ENCODE measurements at places on chromosomes 2 and 18.

- DNase-seq: no peak
These were observed 307.1 kb downstream of the NRXN1 start for GRCh38 chr2:50724837-50725236.

GRCh38 chr2:174450021-174450816 is 36.6 kb downstream of the GPR155 start:
- DNase-seq: no peak

- DNase-seq: no peak
These were observed 6.7 kb upstream of the ACAA2 start for GRCh38 chr18:49819823-49820671.

GRCh38 chr2:117693154-117693553 is 121.3 kb upstream of the DDX18 start:
- no peak for DNase-seq

DNA sequence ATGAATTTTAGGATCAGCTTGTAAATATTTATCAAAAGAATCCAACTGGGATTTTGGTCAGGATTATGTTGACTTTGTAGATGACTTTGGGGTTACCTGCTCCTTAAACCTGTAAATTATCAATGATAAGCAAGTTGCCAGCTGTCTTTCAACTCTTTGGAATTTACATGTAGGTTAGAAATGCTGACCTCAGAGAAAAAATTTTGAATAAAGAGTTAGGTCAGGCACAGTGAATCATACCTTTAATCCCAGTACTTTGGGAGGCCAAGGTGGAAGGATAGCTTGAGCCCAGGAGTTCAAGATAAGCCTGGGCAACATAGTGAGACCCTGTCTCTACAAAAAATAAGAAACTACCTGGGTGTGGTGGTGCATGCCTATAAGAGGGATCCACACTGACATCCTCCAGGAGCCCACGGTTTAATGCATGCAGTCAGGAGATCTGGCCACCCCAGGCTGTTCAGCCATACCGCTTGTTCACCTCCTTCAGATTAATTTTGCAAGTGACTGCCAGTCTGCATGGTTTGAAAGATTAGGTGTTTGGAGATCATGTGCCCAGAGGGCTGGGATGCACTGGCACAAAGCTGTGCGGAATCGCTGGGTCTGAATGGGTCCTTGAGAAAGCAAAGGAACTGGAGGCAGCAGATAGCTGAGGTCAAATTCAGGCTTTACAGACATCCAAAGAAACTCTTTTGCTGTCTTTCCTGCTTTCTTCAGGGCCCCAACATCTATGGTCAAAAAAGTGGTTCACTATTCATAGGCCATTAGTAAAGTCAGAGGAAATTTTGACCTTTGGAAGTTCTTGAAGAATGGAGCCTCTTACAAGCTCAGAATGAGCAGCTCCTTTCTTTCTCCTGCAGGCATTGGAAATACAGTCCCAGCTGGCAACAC is 83.4 kb upstream of the TXNDC2 start:
- DNase-seq: no peak

DNA sequence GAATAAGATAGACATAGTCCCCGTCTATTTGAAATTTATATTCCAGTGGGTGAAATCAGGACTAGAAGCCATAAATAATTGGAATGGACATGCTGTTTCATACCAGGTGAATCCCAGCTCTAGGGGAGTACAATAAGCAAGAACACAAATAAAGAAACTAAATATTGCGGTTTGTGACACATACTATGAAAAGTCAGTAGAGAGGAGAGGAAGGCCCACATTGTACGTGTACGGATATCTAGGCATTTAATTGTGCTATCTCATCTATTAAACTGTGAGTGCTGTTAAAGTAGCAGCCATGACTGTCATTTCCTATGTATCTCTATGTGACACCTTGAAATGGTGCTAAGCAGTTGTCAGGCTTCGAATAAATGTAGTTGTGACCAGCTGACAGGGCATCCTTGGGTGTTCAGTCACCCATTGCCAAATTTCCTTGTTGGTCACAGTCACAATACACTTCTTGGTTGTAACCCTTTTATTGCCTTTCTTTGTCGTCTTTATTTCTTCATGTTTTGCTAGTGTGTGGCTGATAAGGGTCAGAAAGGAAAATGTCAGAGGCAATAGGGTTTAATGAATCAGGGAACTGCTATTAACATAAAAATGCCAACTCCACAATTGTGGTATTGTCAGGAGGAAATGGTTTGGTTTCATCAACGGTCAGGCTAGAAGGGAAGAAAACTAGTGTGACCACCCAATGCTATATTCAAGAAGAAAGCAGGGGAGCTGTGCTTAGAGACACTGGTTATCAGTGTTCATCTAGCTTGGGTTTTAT is 31.5 kb downstream of the CPO start:
- no peak for DNase-seq

DNA sequence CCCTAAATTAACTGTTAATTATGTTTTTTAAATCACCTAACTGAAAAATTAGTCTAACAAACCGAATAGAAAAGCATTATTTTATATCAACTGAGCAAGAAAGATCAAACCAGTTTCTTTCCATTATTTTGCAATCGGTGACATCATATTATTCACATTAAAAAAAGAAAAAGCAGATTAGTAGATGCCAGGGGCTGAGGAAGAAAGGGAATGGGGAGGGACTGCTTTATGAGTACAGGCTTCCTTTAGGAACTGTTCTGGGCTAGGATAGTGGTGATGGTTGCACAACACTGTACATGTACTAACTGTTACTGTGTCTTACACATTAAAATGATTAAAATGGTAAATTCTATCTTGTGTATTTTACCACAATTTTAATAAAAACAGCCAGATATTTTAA is 59.3 kb downstream of the COBLL1 start:
- DNase-seq: no peak

GRCh38 chr2:166410828-166411472 is 35.2 kb upstream of the SCN9A start:
- no peak for DNase-seq

DNA sequence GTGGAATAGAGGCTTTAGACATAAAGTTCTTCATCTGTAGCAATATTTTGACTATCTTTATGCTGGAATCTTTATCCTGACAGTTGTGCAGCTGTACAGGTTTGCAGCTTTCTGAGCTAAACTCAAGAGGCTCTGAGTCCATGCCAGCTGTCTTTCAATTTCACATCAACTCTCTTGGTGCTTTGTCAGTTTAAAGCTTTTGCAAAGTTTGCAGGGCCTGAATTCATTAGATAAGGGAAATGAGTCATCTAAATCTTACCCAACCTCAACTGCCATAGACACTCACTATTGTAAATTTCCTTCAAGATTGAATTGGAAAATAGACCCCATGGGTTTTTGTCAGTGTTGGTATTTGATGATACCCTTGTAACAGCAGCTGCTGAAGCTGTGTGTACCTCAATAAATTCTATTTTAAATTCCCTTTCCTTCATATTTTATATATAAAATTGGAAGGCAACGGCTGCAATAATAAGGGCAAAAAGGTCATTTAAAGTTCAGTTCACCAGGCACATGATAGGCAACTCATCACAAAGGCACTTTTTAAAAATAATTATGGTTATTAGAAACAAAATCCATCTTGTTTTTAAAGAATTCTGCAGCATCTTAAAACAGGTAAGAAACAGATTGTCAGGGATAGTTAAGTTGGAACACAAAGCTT is 169.9 kb upstream of the SLC39A10 start:
- DNase-seq: no peak

DNA sequence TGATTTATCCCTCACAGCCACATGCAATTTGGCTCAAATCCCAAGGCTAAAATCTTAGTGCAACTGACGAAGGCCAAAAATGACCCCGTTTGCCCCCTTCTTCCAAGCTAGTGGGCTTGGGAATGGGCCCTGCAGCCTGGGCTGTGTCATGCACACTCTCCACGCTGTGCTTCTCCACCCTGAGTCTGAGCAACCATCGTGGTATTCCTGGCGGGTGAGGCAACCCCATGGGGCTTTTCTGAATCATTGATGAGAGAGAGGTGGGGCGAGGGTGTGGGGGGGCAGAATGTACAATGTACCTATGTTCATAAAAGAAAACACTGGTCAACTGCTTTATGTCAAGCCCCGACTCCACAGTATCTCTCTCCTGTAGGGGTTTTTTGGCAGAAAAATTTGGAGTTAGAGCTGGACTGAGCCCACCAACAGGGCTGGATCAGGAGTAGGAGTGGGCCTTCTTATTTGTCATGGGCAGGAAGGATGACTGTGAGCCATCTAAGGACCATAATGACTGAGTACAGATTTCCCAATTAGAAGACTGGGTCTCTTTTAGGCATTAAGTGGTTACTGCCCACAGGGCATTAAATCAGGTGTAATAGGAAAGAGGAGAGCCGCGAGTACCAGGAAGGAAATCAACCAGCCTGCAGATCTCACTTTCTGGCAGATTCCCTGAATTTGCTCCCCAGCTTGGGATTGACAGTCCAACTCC is 8.9 kb downstream of the SULT1C2 start:
- DNase-seq: no peak

DNA sequence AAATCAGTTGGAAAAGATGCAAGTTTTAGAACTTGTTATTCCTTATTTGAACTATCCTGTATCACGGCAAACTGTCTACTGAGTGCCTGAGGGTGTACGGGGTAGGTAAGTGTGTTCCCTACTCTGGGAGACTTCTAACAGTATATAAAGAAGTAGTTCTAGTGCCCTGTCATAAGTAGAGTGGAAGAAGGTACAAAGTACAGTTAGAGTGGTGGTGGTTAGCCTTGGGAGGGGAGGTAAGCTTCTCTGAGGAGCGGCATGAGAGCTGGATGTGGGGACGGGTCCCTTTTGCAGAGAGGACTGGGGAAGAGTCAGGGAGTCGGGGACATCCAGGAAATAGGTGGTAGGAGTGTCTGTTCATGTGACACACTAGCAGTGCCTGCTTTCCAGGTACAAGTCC is 48.5 kb downstream of the DGKD start:
- no peak for DNase-seq

DNA sequence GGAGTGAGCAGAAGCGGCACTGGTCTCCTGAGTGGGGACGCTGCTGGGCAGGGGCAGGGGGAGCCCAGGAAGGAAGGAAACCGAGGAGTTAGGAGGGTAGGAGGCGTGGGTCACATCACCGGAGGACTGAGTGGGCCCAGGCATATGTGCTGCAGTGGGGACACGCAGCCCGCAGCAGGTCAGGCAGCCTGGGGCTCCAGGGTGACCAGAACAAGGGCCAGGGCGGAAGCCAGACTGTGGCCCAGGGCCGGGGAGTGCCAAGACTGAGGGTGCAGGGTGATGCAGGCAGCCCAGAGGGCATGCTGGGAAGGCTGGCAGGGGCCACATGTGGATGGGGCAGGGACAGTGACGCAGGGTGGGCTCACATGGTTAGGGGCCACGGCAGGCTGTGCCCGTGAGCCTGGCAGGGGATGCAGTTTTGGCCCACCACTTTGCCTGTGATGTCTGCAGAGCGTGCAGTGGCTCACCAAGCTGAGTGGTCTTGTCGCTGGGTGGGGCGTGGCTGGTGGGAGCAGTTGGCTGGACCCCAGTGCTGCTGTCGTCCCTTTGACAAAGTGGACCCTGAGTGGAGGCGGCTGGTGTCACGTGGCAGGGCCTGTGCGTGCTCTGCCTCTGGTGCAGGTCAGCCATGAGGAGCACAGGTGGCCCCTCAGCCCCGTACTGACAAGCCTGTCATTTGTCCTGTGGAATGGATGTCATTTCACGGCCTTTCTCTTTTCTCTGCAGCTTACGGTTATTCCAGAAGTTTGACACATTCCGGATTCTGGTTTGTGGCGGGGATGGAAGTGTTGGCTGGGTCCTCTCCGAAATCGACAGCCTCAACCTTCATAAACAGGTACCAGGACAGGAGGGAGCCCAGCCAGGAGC is 87.1 kb downstream of the DGKD start:
- DNase-seq: no peak

All from germinal center (tissue), 1 donor.